Islet precursor cell (in vitro differentiated cells): ENCODE measurements at places on chromosomes 6 and 20.

DNA sequence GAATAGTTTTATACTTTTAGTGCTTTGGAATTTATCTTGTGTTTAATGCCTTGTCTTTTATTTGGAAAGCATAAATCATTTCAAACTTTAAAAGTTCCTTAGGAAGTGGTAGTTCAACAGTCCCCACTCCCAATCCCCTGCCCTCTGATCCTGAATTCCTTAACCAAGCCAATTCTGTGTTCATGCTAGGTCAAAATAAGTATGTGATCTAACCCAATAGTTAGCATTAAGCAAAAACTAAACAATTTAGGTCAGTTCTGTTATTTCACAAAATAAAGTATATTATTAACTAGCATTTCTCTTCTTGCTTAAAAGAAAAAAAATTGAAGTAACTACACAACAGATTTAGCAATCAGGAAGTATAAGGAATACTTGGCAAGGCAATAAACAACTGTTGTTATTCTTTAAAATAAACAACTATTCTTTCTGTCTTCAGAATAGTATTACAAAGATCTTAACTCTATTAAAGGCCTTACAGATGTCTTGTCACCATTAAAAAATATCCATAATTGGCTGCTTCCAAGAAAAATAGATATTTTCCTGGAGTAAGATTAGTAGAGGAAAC lies 37.0 kb downstream of the AKIRIN2 start:
- DNase-seq: no peak

DNA sequence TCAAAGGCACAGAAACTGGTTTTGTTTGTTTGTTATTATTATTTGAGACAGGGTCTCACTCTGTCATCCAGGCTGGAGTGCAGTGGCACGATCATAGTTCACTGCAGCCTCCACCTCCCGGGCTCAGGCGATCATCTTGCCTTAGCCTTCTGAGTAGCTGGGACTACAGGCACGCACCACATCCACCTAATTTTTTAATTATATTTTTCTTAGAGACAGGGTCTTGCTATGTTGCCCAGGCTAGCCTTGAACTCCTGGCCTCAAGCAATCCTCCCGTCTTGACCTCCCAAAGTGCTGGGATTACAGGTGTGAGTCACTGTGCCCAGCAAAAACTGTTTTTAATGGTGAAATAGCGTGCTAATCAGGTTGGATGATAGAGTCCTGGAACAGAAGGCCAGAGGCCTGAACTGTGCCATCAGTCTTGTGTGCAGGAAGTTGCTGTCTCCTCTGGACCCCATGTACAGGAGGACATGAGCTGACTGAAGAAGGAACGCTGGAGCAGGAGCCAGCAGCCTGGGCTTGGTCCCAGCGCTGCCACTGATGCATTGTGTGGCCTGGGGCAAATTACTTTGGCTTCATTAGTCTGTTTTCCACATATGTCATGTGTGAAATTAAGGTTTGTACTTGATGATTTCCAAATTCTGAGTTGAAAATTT lies 4.9 kb downstream of the TM9SF4 start:
- DNase-seq: peak; percentile 39

DNA sequence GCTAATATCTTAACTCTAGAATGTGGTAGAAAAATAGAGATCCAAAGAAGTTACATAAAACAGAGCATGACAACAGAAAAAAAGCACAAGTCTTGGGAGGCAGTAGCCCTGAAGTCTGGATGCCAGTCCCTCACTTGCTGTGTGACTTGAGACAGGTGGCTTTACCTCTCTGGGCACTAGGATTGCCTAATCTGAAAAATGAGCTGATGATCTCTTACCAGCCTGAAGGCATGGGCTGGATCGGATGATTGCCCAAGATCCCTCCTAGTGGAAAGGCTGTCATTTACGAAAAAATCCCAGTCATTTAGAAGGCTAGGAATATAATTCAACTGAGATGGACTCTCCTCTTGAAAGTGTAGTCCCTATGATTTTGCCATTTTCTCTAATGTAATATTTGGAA lies 10.9 kb upstream of the GCM1 start:
- no peak for DNase-seq

DNA sequence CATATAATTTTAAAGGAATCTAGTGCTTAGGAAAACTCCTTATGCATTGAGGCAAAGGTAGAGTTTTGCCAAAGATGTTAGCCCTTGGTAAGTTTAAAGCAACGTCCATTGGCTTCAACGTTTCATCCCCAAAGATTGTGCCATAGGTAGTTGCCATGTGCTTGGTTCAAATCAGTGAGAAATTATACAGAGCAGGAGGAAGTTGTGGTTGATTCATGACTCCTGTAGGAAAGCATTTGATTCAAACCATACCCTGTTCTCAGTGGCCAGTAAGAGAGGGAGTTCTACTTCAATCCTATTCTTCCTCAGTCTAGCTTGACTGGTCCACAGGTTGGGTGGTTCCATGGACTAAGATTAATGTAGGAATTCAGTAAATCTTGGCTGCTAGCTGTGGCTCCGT lies 535.6 kb downstream of the QKI start:
- no peak for DNase-seq

- DNase-seq: no peak
Measured at GRCh38 chr20:47233333-47234188, 122.9 kb downstream of the ZMYND8 start.

DNA sequence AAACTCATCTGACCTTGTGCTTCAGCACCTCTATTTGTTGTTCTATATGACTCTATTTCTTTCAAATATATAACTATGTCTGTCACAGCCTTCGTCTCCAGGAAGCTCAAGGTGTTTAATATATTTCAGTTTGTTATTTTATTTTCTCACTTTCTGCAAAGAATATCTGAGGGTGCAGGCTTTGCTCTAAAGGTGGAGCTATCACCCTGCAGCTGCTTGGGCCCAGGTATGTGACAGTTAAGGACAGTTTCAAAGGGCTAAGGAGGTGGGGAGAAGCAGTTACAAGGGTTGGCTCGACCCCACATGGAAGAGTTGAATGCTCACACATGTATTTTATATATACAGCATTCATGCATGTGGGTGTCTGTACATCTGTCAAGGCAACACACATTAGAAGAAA lies 405.6 kb downstream of the BTBD9 start:
- DNase-seq: no peak

DNA sequence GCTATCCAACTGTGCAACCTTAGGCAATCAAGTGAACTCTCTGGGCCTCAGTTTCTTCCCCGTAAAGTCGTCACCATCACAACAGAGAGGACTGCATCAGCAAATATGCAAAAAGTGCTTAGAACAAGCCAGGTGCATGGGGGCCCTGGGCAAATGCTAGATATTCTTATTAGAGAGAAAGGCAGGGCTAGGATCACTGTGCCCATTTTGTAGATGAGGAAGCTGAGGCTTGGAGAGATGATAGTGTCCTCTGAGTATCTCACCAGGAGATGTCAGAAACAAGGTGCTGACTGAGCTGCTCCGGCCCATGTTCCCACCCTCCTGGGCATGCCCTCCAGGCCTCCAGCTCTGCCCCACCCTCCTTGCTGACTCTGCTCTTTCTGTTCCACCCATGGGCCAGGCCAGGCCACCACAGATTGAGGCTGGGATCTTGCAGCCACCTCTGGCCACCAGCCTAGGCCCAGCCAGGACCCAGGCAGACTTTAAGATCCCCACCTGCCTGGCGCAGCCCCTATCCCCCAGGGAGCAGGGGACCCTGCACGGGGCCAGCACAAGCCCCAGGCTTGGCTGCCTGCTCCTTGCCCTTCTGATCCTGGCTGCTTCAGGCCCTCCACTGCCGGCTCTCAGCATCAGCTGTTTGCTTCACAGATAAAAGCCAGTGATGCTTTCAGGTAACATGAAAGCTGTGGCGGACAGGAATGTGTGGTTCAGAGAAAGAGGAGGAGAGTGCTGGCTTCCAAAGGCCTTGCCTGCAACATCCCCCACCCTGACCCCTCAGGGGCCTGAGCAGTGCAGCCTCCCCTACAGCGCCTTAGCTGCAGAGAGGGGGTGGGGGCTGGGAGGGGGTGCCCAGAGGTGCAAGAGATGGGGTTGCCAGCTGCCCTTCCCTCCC lies 47.6 kb downstream of the GRM4 start:
- DNase-seq: no peak

GRCh38 chr6:170277893-170278742 lies 12.8 kb downstream of the DLL1 start:
- DNase-seq: no peak

- no peak for DNase-seq
Measured at GRCh38 chr6:88164061-88164460, 2.1 kb downstream of the CNR1 start.

GRCh38 chr20:12984863-12985262 lies 23.9 kb upstream of the SPTLC3 start:
- peak; percentile 89 for DNase-seq

DNA sequence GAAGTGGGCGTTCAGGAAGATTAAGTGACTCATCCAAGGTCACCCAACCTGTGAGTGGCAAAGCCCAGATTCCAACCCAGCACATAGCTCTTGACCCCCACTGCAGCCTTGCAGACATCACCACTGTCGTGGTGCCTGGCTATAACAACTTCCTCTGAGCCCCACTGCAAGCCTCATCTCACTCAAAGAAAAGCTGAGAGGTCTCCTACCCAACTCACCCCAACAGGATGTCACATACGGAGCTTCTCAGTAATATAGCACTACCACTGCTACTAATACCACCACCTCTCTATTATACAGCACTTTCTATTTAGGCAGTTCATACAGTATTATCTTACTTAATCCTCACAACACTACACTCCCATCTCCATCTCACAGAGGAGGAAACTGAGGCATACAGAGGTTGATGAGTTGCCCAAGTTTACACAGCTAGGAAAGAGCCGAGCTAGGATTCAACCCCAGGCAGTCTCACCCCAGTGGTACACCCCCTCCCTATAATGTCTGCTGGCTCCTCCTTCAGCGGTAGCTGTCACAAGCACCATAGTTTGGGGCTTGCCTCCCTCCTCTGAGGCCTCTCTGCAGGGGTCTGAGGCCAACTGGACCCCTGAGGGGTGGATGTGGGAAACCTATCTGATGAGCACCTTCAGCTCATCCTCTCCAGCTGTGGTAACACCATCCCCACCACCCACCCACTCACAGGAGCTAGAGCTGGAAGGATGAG lies 19.5 kb downstream of the TFEB start:
- no peak for DNase-seq

DNA sequence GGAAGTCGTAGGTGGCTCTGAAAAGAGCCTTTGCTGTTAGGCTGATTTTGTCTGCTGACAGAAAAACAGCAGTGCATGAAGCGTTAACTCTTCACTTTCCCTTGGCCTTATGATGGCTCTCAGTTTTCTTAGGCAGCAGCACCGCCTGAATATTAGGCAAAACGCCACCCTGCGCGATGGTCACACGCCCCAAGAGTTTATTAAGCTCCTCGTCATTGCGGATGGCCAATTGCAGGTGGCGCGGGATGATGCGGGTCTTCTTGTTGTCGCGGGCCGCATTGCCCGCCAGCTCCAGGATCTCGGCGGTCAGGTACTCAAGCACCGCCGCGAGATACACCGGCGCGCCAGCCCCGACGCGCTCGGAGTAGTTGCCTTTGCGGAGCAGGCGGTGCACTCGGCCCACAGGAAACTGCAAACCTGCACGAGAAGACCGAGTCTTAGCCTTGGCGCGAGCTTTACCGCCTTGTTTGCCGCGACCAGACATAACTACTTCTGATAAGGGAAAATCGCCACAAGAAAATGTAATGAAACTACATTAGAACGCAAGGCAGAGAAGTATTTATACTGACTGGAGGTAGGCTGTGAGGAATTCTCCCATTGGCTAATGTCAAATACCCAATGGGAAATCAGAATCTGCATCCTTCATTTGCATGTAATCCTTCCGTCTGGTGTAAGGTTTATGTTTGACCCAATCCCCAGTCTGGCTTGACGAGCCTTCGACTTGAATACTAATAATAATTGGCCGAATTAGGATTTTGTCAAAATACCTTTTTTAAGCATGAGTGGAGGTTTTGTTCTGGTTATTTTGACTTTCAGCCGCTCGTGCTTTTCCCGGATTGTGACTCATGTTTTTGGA lies 53.9 kb upstream of the HFE start:
- peak; percentile 87 for DNase-seq

GRCh38 chr6:151095538-151096254 lies 144.1 kb upstream of the AKAP12 start:
- peak; percentile 35 for DNase-seq

- DNase-seq: no peak
Measured at GRCh38 chr6:136846046-136846445, 23.7 kb downstream of the PEX7 start.

- DNase-seq: no peak
Measured at GRCh38 chr6:105936972-105937371, 149.2 kb upstream of the PRDM1 start.

DNA sequence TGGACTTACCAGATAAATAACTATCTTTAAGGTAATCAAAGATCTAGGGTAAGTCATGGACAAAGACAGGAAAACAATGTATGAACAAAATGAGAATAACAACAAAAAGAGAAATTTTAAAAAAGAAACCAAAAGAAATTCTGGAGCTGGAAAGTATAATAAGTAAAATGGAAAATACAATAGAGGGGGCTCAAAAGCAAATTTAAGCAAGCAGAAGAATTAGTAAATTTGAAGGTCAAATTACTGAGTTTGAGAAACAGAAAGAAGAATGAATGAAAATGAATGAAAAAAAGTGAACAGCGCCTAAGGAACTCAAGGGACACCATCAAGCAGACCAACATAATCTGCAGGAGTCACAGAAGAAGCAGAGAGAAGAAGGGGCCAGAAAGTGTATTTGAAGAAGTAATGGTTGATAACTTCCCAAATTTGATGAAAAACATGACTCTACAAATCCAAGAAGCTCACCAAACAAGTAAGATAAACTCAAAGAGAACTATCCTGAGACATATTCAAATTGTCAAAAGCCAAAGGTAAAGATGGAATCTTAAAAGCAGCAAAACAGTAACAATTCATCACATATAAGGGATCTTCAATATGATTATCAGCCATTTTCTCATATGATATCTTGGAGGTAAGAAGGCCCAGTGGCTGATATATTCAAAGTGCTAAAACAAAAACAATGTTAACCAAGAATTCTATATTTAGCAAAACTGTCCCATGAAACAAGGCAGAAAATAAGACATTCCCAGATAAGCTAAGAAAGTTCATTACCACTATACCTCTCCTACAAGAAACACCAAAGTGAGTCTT lies 218.5 kb downstream of the FOXC1 start:
- DNase-seq: no peak

- no peak for DNase-seq
Measured at GRCh38 chr20:44054118-44054517, 132.9 kb downstream of the JPH2 start.

GRCh38 chr6:42268016-42268834 lies 50.6 kb upstream of the MRPS10 start:
- no peak for DNase-seq

DNA sequence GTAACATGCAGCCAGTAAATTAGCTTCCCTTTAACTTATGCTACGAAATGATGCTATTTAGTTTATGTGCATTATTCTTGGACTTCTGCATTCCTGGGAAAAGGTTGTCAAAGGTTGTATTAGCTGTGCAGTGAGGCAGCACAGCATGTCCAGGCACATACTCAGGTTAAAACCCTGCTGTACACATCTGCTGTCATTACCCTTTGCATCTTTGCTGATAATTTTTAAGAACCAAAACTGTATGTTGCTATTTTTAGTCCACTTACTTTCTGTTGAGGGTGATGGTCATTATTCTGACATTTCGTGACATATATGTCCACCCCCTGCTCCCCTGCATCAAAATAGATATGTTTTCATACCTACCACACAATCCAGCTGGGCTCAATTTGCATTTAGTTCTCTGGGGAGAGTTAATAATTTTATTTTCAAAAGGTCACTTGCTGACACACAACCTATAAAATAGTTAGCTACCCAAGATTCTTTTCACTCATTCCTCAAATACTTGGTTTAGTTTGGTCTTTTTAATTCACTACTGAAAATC lies 142.5 kb upstream of the SPACA1 start:
- DNase-seq: no peak

- no peak for DNase-seq
Measured at GRCh38 chr6:24900917-24901697, 34.7 kb downstream of the RIPOR2 start.
